ENCODE measurements at places on chromosomes 16 and 17.

DNA sequence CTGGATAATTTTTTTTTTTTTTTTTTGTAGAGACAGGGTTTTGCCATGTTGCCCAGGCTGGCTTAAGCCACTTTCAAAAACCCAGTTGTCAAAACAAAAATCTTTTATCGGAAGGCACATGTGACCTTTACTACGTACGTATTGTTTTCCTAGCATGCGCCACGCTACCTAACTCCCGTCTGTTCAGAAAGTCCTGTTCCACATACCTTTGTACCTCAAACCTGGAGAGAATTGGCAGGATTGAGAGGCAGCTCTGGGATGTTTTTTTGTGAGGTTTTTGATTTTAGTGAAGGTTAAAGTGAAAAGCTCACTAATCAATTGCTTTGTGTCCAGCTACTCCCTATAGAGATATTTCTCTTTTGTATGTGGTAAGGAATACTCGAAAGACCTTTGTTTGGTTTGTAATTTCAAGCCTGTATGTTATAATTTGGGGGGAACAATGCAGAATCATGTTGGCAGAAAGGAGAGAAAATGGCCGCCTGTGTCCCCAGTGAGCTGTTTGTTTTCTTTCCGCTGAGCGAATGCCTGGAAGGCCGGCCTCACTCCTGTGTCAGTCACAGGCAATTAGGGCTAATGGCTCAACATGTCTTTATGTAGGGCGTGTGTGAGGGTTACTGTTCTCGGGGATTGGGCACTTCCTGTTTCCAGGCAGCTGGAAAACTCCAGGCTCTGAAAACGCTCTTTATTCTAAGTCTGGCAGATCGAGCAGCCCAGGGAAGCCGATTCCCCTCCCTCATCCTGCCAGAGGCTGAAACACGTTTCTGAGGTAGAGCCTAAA lies 60.8 kb upstream of the CLEC18A start:
- no peak for DNase-seq

DNA sequence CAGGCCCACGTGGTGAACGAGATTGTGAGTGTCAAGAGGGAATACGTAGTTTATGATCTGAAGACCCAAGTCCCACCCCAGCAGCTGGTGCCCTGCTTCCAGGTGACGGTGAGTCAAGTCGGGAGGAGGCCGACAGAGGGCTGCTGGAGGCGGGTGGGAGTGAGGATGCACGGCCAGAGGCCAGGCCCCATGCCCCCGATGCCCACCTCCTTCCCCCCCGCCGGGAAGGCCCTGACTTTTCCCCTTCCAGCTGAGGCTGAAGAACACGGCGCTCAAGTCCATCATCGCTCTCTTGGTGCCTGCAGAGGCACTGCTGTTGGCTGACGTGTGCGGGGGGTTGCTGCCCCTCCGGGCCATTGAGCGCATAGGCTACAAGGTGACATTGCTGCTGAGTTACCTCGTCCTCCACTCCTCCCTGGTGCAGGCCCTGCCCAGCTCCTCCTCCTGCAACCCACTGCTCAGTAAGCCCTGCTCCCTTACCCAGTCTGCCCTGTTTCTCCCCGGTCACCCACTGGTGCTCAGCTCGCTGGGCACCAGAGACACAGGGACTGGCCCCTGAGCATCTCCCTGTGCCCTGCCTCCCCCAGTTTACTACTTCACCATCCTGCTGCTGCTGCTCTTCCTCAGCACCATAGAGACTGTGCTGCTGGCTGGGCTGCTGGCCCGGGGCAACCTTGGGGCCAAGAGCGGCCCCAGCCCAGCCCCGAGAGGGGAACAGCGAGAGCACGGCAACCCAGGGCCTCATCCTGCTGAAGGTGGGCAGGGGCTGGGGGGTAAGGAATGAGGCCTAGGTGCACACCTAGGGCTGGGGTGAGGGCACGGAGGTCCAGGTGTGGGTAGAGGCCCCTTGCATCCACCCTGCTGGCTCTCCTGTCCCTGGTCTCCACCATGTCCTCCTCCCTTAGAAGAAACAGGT lies 2.6 kb downstream of the ZACN start:
- DNase-seq = no peak

DNA sequence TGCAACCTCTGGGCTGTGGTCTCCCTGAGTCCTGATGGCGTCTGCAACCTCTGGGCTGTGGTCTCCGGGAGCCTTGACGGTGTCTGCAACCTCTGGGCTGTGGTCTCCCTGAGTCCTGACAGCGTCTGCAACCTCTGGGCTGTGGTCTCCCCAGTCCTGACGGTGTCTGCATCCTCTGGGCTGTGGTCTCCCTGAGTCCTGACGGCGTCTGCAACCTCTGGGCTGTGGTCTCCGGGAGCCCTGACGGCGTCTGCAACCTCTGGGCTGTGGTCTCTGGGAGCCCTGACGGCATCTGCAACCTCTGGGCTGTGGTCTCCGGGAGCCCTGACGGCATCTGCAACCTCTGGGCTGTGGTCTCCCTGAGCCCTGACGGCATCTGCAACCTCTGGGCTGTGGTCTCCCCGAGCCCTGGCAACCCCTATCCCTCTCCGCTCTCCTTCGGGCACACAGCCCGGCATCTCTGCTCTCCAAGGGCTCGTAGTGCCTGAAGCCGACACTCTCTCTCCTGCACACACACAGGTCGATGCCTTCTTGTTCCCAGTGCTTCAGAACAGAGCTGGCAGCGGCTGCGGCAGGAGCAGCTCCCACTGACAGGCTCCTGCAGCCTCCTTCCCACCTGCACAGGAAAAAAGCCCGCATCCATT lies 45.6 kb downstream of the METRNL start:
- DNase-seq = peak; percentile 56

DNA sequence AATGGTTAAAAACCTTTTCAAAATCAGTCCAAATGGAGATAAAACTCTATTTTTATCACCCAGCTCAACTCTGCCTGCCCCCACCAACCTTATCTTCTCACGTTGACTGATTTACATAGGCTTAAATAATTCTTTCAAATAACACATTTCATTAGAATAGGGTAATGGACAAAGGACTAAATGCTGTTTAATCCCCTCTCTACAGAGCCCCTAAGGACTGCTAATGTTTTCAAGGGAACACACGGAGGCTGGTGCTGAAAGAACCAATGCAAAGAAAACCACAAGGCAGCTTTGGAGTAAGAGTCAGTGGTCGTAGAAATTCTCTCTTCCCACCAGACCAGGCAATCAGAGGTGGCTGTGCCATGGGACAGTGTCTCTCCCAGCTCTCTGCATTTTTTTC lies 445.7 kb upstream of the MAF start:
- no peak for DNase-seq

GRCh38 chr17:45371414-45372324 lies 54.8 kb upstream of the MAP3K14 start:
- DNase-seq = peak; percentile 35

- DNase-seq = no peak
Observed at GRCh38 chr17:78726513-78726912, 55.6 kb downstream of the CYTH1 start.

- no peak for DNase-seq
Observed at GRCh38 chr17:73906896-73907870, 262.9 kb upstream of the SDK2 start.

- DNase-seq = no peak
Observed at GRCh38 chr17:31390426-31390747, 1.1 kb upstream of the RAB11FIP4 start.

DNA sequence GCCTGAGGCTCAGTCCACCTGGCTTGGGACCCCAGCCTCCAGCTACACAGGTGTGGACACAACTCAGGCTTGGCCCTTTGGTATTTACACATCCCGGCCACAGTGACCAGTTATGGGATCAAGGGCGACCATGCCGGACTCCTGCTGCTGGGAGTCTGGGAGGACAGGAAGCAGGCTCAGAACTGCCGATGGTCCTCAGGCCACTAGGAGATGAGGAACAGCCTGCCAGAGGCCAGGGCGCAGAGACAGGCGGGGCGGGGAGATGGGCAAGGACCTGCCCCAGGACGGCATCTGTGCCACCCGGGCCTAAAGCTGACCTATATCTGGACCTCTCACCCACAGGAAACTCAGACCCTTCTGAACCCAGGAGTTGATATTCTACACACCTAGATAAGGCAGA lies 12.5 kb downstream of the NXN start:
- no peak for DNase-seq

- no peak for DNase-seq
Observed at GRCh38 chr17:82003411-82004381, 19.0 kb downstream of the CENPX start.

- peak; percentile 56 for DNase-seq
Observed at GRCh38 chr16:85715169-85716021, 26.6 kb upstream of the GINS2 start.

DNA sequence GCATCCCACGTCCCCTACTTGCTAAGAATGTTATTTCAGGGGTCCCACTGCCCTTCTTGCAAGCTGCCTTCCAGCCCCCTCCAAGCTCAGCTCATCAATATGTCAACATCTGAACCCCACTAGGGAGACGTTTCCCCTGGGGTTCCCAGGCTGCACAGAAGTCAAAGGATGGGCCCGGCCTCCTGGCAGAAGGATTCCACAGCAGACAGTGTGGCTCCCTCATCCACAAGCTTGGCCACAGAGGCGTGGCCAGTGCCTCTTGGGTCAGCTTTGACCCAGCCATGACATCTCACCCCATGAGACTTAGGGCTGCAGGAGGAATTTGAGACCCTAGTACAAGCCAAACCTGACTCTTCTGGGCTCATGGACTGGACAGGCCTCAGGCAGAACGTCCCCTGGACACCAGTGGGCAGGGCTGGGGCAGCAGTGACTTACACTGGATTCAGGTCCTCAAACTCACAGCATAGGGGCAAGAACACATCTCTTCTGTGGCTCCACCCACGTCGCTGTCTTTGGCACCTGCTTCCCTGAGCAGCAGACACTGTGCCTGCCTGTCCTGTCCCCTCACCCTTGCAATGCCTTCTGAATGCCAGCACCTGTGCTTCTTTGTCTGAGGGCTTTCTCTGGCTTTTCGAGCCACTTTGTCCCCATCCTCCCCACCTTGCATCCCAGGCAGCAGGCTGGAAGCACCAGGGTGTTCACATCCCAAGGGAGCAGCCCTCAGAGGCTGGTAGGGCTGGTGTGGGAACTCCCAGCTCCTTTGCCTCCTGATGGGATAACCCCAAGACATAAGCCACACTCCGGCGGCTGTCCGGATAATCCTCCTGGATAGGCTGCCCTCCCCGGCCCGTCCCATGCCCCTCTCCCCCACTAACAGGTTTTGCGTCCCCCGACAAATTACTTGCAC lies 56.0 kb upstream of the ENPP7 start:
- DNase-seq = no peak

- DNase-seq = no peak
Observed at GRCh38 chr17:40063187-40063771, 514 bp downstream of the THRA start.

DNA sequence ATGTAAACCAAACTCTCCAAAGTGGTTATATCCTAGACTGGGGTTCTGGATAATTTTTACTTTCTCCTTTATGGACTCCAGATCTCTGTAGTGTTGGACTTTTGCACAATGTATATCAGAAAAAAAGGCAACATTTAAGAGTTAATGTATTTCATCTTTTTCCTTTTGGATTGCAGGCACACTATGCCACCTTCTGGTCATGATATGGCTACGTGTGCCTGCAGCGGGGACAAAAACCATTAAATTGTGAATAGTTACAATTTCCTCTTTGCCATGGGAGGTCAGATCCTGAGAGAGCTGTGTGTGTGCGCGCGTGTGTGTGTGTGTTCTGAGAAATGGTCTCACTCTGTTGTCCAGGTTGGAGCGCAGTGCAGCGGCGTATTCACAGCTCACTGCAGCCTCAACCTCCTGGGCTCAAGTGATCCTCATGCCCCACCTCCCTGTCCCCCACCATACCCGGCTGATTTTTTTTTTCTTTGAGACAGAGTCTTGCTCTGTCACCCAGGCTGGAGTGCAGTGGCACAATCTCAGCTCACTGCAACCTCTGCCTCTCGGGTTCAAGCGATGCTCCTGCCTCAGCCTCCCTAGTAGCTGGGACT lies 4.3 kb upstream of the SGF29 start:
- peak; percentile 54 for DNase-seq

GRCh38 chr17:32256012-32256700 lies 9.5 kb upstream of the RHBDL3 start:
- no peak for DNase-seq

GRCh38 chr16:83550183-83550569 lies 257.6 kb upstream of the HSBP1 start:
- DNase-seq = no peak

- no peak for DNase-seq
Observed at GRCh38 chr16:88197481-88198456, 185.0 kb upstream of the ZNF469 start.

DNA sequence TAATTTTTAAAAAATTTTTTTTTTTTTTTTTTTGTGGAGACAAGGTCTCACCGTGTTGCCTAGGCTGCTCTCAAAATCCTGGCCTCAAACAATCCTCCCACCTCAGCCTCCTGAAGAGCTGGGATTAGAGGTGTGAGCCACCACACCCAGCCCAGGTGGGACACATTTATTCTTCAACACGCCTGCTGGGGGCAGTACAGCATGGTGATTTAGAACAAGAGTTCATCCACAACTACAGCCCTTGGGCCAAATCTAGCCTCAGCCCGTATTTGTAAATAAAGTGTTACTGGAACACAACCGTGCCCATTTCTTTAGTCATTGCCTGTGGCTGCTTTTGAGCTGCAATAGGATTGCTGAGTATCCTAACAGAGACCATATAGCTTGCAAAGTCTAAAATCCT lies 92.8 kb downstream of the KATNIP start:
- no peak for DNase-seq

GRCh38 chr17:40509626-40510327 lies 8.4 kb upstream of the TNS4 start:
- DNase-seq = no peak

GRCh38 chr17:80446645-80447405 lies 29.6 kb downstream of the NPTX1 start:
- DNase-seq = no peak

DNA sequence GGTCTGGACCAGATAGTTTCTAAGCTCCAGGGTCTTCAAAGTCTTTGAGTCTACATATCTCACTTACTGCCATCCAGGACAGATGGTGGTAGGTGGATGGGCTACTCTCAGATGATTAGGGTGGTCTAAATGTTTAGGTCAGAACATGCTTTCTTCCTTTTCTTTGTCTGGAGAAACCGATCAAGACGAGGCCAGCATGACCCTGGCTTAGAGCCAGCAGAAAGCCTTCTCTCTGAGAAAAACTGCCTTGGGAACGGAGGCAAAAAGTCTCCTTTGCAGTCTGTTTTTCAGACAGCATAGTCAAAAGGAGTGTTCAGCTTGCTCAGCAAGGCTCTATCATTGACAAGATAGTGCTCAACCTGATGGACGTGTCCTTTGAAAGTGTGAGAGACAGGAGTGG lies 48.8 kb downstream of the SPACA3 start:
- DNase-seq = no peak

DNA sequence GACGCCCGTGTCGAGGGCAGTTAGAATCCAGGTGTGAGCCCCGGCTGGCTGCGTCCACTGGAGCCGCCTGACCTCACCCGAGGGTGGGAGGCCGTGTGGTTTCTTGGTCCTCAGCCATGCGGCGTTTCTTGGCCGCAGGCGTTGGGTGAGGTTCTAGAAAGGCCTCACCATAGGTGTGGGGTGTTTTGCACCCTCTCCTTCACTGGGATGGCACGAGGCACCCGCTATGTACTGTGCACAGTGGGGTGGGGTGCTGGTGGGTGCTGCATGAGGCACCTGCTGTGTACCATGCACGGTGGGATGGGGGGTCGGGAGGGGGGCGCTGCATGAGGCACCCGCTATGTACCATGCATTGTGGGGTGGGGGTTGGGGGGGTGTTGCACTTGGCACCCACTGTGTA lies 169.6 kb downstream of the BANP start:
- DNase-seq = no peak

GRCh38 chr17:37564252-37564651 lies 45.0 kb downstream of the SYNRG start:
- no peak for DNase-seq
